ENCODE measurements at places on chromosomes 11 and 22.
A peak's percentile ranks its signal among the peaks of the same experiment; 100 is the strongest.

DNA sequence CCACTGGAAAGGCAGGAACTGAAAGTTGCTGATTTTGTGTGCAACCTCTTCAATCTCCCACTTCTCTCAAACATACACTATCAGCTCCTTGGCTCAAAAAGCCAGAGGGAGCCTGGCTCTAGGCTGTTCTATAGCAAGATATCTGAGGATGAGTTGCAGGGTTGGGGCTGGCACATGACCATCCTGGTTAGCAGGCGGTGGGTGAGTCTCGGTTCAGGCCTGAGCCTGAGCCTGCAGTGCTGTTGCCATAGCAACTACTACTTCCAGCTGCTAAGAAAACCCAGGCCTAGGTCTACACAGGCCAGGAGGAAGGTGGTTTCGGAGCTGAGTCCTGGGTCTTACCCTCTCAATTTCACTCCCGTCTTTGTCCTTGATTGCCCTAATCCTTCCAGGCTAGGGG, 39.0 kb downstream of the CWC15 start:
- DNase-seq: no peak

DNA sequence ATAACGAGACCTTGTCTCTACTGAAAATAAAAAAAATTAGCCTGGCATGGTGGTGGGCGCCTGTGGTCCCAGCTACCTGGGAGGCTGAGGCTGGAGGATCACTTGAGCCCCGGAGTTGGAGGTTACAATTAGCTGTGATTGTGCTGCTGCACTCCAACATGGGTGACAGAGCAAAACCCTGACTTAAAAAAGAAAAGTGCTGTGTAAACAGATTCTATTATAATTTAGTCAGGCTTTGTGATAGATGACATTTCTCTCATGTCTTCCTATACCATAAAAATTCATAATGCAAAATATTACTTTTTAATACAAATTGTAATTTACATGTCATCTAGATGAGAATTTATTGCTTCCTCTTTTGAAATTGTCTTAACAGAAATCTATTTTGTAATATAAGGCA, 94.1 kb downstream of the MTMR3 start:
- DNase-seq: no peak

GRCh38 chr22:18968011-18968749, 32.1 kb upstream of the PRODH start:
- DNase-seq: no peak

DNA sequence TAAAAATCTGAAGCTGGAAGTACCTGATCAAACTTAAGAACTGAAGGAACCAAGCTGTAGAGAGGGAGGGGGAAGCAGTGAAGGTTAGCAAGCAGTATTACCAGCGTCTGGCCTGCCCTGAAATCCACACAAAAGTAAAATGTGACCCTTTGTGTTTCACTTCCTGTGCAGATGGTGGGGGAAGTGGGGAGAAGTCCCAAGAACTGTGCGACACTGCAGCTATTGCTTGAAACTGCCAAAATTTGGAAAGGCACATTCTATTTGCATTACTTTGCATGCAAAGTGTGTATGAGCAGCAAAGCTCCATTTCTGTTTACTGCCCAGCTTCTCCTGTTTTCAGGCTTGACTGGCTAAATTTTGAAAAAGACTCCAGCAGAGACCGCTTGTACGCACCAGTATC, 72.1 kb upstream of the BMAL1 start:
- DNase-seq: no peak

GRCh38 chr11:128304666-128305485, 282.5 kb downstream of the ETS1 start:
- peak; percentile 94 for DNase-seq

GRCh38 chr22:38456841-38457699, 2.1 kb upstream of the KCNJ4 start:
- DNase-seq: no peak

DNA sequence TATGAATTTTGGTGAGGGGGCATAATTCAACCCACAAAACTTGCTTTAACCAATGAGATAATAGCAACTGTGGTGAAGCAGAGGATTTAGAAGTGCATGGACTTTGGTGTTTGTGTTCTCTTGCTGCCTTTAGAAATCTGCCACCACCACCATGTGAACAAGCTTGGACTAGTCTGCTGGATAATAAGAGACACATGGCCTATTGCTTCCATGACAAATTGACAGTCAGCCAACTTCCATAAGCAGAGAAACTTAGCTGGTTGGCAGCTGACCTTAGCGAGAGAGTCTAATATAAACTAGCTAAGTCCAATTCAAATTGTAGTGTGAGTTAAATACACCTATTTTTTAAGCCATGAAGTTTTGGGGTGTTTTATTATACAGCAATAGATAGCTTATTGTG, 482.1 kb upstream of the ANO5 start:
- no peak for DNase-seq

DNA sequence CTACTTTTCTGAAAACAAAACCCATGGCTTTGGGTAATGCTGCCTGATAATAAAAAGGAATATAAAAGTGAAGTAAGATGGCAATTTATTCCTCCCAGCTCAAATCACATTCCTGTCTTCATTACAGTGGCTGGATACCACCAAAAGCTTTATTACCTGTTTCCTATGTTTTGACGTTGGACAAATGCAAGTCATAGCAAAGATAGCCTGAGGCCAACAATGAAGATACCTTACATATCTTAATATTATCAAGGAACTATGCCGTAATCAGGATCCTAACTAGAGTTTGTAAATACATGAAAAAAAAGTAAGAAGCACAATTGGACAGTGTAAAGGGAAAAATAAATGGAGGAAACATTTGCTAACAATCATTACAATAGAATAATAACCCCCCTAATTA, 202.4 kb downstream of the SOX6 start:
- no peak for DNase-seq
